ENCODE measurements at places on chromosomes 6 and 20.

DNA sequence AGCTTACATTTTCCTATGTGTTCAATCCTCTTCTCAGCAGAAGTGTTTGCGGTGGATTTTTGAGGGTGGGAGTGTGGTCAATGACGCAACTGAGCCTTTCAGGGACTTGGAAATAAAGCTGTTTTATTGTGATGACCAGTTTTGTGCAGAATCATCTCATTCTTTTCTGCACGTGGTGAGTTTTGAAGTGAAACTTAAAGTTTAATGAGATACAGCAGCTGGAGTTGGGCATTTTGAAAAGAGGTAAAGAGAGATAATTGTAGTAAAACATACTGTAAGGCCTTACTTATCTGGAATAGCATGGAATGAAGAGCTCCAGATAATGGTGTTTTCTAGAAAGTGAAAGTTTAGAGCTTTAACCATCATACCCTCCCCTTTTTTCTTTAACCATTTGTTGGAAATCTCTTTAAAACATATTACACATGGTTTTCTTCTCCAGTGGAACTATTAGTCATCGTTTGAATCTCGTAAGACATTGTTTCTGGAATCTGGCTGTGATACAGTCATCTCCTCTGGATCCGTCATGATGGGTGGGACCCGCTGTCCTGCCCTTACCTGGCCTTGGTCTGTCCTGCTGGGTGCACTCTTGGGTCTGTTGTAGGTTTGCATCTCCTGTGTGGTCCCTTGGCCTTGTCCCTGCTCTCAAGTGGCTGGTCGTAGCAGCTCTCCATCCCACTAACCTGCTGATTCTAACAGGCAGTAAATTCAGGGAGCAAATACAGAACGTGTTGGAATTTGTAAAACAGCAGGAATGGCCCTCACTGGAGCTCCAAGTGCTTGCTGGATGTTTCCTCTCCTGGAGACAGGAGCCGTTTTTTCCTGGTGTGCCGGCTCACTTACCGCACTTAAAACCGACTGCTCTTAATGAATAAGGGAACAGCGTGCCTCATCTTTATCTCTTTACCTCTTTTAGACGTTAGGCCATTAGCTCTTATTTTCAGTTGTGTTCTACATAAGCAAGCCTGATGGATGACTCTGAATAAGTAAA, 29.8 kb downstream of the UST start:
- no peak for DNase-seq

DNA sequence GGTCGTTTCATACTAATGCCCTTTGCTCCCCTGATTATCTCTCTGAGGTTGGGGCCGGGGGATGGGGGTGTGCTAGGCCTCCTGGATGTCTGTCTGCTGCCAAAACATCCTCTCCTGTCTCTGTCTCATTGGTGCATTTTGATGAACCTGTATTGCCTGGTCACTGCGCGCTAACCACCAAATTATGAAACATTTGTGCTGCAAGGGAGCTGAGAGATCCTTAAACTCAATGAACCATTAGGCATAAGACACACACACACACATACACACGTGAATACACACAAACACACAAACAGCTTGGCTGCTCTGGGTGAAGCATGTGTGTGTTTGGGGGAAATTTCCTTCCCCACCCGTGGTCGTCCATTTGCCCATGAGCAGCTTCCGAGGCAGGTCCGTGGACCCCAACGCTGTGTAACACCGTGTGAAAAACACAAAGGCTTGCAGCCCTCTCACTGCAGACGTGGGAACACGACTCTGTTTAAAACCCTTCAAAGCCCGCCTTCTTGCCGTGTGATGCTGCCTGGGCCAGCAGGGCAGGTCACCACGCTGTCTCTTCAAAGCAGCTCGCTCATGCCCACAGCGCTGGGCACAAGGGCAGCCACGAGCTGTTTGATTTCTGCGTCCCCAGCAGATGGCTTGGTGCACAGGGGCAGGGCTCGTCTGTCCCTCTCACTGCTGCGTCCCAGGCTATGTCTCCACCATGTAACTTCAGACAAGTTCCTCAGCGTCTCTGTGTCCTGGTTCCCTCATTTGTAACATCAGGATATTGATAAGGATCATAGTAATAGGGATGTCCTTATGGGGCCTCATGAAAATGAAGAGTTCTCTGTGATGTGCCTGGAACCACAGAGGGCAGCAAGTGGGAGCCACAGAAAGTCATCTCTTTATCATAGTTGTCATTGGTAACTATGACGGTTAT, 96.8 kb downstream of the CDH26 start:
- no peak for DNase-seq

GRCh38 chr6:70838907-70839285, 118.0 kb downstream of the B3GAT2 start:
- no peak for DNase-seq

GRCh38 chr6:45697605-45698004, 318.1 kb downstream of the CLIC5 start:
- DNase-seq: no peak

DNA sequence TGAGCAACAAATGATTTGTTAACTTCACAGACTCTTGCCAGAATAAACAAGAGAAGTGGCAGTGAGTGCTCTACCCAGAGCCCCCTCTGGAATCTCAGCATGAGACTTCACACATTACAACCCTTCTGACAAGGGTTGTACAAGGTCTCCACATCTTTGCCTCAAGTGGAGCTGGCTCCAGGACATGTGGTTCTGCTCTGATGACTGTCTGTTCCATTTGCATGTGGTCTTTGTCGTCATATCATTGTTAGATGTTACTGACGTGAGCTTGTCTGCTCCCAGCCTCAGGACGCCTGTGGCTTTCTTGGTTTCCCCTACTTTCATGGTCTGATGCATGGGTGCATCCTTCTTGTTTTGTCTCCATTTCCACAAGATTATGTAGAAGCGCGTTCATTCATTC, 115.0 kb downstream of the SLC24A3 start:
- no peak for DNase-seq

DNA sequence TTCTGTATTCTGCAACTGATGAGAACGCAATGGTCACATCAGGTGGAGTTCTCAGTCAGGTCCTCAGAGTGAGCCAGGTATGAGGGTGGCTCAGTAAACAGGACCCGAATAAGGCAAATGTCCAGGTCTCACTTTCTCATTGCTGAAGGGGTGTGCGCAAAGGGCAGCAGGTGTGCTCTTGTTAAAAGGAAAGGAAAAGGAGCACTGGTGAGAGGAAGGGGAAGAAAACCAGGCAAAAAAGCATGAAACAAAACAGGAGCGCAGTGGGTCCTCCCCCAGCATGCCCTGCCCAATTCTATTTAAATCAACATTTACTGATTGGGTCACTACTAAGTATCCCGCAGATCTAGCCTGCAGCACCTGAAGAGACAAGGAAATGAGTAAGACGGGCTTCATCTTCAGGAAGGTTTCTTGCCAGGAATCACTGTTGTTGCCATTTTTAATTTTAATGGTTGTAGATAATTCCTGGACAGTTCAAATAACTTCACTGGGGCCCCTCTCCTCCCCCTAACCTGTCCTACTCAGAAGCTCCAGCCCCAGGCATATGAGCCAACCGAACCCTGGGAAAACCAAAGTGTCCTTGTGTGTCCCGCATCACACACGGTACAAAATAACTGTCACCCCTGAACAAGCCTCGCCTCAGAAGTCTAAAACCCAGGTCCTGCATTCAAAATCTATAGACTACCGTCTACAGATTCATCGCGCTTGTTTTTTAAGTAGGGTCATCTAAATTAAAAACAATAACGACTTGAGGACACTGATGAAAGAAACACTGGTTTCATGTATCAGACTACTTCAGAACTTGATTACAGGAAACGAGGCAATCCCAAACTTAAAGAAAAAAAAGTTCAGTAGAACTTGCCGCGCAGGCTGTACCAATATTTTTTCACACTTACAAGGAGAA, 980 bp downstream of the MBOAT1 start:
- no peak for DNase-seq

DNA sequence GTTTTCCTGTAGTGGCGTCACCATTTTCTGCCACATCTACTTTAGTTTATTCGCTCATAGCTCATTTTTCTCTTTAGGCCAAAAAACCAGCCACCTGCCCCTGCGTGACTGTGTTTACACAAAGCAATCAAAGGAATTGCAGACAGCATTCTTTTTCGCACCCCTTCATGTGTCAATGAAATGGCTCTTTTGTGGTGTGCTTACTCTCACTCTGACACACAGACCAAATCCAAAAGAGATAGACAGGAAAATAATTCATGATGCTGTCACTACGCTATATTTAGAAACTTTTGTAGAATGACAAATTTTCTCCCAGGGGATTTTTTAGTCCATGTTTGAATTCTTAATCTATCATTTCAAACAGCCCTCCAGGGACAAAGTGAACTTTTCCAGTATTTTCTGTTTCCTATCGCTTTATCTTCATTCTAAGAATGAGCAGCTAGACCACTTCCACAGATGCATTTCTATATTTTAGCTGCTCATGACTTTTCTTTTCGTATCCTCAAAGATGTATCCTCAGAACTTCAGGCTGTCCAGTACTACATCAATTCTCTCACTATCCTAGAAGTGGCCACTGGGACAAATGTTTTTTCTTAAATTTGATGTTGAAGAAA, 37.9 kb upstream of the KHDRBS2 start:
- no peak for DNase-seq

- no peak for DNase-seq
These were observed 9.3 kb upstream of the ATG5 start for GRCh38 chr6:106334646-106335448.

DNA sequence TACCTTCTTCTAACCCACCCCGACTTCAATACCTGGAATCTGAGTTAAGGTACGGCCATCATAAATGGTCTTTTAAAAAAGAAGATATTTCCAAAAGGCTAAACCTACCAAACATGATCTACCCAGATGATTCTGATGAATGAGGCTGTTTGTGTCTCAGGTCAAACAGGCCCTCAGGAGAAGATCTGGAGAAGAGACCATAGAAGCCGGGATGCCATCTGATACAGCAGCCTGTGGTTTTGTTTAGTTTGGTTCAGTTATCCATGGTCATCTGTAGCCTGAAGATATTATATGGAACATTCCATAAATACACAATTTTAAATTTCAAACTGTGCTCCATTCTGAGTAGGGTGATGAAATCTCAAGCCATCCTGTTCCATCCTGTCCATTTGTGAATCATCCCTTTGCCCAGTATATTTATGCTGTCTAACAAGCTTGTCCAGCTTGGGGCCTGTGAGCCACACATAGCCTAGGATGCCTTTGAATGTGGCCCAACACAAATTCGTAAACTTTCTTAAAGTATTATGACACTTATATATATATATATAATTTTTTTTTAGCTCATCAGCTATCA, 4.0 kb upstream of the CAP2 start:
- no peak for DNase-seq

All from frontal cortex (tissue), 4 donors.